ENCODE measurements at places on chromosomes 1 and 21.

- no peak for DNase-seq
Measured at GRCh38 chr1:229643996-229644745, 18.1 kb downstream of the URB2 start.

GRCh38 chr1:199747984-199748383 is 279.5 kb upstream of the NR5A2 start:
- no peak for DNase-seq

DNA sequence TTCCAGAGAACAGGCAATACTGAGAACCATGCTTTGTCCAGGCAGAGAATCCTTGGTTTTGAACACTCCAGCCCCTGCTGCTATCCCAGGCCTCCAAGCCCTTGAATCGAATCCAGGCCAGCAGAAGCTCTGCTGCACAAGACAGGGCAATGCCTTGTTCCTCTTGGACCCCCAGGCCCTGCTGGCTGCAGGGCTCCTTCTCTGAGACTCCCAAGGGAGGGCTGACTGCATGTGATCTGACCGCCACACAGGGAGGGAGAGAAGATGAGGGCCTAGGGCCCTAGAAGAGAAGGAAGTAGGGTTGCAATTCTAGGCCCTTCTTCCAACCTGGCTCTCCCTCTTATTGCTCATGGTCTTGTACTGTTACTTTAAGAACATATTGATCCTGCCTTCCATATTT is 160.6 kb upstream of the EDN2 start:
- no peak for DNase-seq

- no peak for DNase-seq
Measured at GRCh38 chr1:226366290-226366689, 41.6 kb downstream of the PARP1 start.

DNA sequence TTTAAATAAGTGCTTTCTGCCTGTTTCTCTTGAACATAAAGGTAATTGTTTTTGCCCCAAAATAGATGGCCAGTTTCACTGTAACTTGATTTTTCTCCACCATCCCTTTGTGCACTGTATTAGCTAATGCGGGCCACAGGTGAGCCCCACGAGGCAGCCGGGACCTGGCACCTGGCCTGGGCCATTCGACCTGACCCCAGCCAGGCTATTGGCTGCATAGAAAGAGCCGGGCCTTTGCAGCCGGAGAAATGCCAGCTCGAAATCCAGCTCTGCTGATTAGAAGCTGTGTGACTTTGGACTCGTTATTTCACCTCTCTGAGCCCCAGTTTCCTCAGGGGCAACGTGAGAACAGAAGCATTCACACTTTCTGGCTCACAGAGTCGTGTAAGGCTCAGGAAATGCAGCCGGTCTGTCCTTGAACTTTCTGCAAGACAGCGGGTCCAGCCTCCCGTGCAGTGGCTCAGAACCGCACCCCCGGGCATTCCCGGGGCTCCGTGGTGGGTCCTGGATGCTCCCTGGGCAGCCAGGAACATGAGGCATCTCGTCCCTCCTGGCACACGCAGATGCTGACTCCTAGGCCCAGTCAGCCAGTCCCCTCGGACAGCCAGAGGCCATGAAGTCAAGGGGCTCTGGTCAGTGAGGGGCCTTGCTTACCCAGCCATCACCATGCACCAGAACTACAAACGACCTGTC is 37.4 kb upstream of the ACTRT2 start:
- DNase-seq = no peak

- no peak for DNase-seq
Measured at GRCh38 chr21:15797577-15798363, 68.0 kb downstream of the USP25 start.
